ENCODE measurements at places on chromosomes 5 and 9.

- DNase-seq: no peak
Observed at GRCh38 chr5:28117691-28118090, 1079.3 kb upstream of the CDH9 start.

DNA sequence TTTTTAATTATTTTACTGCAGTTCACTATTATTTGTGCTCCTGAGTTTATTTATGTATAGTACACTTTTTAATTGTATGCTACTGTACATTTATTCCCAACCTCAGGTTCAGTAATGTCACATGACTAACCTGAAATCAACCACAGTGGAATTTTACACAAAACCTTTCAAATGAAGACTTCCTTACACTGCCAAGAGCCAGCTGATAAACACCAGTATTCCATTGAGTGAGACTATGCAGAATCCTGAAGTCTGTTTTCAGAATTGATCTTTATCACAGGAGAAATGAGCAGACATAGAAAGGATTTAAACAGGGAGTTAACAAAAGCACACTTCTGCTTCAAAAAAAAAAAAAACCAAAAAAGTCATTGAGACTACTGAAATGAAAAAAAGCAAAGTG lies 219.5 kb downstream of the PRR16 start:
- no peak for DNase-seq

GRCh38 chr5:88732181-88732633 lies 150.8 kb downstream of the MEF2C start:
- no peak for DNase-seq

GRCh38 chr9:112404508-112404932 lies 24.6 kb downstream of the HSDL2 start:
- DNase-seq: no peak

- DNase-seq: no peak
Observed at GRCh38 chr9:132739710-132740310, 69.5 kb downstream of the GTF3C4 start.

DNA sequence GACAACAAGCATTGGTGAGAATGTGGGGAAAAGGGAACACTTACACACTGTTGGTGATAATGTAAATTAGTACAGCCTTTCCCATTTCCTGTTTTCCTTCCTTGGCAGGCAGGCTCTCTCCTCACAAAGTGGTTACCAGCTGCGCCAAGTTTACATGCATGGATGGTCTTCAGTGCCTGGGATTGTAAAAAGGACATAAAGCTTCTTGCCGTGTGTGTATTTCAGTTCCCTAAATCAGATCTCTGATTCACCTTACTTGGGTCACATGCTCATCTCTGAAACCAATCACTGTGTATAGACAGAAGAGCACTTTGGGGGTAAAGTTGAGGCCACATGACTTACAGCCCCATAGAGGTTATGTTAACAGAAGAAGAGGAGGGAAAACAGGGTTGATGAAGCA lies 92.8 kb downstream of the CAVIN4 start:
- DNase-seq: no peak

DNA sequence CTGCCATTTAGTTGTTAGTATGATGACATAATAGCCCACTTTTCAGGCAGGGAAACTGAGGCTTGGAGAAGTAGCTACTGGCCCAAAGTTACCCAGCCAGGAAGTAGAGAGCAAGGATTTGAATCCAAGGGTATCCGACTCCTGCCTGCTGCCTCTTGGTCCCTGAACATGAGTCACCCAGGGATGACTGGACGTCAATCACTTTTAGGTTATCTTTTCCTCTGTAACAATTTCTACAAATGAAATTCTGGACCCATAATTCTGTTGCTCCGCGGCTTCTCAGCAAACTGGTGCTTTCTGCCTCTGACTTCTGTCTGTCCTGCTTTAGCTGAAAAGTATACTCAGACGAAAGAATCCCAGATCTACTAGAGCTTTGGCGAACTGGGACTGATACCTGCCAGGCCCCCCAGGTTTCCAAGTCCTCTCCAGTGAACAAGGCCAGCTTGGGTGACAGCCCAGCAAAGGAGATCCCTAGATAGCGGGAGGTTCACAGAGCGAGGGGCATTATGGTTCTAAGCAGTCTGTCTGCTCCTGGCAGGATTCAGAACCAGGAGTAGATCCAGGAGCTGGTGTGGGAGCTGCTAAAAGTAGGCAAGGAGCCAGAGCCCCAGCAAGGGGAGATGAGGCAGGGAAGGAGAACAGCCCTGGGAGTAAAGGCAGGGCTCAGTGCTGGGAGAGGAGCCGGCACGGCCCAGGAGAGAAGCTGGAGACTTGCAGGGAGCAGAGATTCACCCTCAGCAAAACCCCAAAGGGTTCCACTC lies 20.6 kb downstream of the OLFML2A start:
- DNase-seq: no peak

DNA sequence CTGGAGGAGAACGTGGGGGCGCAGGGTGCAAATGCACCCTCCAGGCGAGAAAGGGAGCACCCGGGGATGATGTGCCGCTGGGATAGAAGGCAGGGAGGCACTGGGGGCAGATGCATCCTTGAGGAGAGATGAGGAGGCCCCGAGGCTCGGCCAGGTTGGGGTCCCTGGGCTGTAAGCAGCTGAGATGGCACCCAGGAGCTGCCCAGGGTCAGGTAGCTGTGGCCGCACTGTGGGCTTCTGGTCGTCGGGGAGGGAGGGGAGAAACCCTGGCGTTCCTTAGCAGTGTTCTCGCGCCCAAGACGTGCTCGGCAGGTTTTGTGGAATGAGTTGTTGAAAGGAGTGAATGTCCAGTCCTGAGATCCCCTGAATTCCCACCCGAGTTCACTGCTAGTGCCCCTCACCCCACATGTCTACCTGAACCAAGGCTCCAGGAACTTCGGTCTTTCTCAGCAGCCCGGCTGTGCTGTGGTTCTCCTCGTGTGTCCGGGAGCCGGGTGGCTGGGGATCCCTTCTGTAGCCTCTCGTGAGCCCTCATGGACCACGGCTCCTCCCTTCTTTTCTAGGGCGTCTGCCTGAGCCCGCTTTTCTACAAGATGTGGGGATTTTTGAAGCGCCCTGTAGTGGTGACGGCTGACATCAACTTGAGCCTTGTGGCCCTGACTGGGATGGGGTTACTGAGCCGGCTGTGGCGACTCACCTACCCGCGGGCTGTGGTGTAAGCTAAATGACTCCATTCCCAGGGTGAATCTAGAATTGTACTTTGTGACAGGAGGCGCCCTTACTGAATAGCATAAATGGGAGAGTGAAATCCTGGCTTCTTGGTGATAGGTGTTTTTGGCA lies 1.1 kb downstream of the POMT1 start:
- DNase-seq: peak; percentile 62

DNA sequence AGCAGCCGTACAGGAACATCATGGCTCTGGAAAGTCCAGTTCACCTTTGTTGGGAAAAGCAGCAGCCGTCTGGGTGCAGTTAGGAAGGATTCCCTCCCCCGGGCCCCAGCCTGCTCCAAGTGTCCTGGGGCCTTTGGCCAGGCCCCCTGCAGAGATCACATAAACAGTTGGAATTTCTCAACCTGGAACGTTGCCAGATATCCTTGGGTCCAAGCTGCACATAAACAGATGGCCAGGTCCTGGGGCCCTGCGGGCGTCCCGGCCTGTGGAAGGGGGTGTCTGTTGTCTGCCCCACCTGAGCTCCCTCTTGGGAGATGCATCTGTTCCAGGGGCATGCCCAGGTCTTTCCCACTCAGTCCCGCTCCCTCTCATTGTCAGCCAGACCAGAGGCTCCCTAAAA lies 92.7 kb downstream of the COL5A1 start:
- DNase-seq: no peak

- DNase-seq: no peak
Observed at GRCh38 chr9:110971234-110971633, 67.0 kb downstream of the LPAR1 start.

GRCh38 chr5:133966090-133966489 lies 2.3 kb downstream of the C5orf15 start:
- no peak for DNase-seq

DNA sequence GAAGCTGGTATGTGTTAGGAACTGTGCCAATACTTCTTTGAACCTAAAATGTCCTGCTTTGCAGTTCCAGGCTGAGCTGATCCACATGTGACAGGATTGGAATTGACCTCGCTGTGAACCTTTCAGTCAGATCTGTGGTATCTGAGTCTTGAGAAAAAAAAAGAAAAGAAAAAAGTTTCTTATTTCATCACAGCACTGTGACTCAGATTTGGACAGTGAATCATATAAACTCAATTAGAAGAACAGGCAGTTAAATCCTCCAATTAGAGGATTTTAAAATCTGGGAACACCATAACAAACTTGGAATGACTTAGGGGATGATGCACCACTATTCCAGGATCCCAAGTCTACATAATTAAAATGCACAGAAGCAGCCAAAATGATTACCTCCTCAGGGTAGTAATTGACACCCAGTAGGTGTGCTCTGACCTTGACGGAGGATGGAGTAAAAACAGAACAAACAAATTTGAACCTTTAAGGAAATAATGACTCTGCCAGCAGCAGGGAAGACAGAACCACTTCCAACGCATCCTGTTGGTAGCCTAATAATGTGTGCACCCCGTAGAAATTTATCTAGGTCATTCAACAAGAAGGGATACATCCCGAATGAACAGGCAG lies 57.8 kb upstream of the RAI14 start:
- peak; percentile 93 for DNase-seq

GRCh38 chr5:160539431-160539830 lies 117.8 kb downstream of the PTTG1 start:
- DNase-seq: peak; percentile 6

GRCh38 chr5:142197098-142197497 lies 88.5 kb downstream of the NDFIP1 start:
- no peak for DNase-seq

DNA sequence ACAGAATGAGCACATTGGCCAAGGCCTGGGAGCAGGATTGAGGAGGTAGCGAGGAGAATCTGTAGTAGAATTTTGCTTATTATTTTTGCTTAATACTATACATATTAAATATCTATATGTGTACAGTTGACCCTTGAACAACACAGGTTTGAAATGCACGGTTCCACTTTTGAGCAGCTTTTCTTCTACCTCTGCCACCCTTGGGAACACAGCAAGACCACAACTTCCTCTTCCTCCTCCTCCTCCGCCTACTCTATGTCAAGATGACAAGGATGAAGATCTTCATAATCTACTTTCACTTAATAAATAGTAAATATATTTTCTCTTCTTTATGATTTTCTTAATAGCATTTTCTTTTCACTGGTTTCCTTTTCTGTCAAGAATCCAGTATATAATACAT lies 541.4 kb downstream of the KCTD16 start:
- no peak for DNase-seq

DNA sequence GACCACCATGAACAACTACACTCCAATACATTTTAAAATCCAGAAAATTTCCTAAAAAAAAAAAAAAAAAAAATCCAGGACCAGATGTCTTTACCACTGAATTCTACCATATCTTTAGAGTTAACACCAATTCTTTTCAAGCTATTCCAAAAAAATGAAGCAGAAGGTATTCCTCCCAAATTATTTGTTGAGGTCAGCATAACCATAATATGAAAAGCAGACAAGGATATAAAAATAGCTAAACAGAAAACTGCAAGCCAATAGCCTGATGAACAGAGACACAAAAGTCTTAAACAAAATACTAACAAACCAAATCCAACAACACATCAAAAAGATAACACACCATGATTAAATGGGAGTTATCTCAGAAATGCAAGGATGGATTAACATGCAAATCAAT lies 695.4 kb downstream of the PTPRD start:
- no peak for DNase-seq

DNA sequence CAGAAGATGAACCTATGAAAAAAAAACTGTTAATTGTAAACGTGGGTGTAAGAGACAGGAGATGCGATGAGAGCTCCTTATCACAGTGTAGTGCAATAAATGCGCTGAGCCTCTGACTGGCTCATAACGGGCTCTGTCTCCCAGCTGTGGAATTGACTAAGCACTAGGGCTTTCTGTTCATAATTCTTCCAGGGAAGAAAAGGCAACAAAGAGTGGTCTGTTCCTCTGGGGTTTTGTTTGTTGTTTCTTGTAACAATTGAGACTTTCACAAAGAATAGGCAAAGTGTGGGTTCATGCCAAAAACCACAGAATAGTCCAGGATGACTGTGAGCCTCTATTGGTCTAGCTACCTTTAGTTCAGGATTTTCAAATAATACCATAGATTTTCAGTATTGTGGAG lies 39.4 kb downstream of the UBE2QL1 start:
- DNase-seq: peak; percentile 44

DNA sequence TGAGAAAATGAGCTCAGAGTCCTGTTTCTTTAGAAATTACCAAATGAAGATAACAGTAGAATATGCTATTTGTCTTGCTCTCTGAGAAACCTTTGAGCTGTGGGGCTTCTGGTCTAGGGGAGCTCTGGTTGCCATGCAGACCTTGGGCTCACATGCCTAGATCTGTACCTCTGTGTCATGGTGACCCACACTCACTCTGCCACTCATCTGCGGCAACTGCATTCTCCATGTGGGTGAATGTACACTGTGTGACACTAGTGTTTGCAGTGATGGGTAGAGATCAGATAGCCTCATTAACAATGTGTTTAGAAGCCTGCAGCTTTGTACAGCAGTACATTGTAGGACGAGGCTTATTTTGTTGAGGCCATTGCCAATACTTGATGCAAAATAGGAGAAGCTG lies 521.2 kb downstream of the CHSY3 start:
- DNase-seq: no peak

DNA sequence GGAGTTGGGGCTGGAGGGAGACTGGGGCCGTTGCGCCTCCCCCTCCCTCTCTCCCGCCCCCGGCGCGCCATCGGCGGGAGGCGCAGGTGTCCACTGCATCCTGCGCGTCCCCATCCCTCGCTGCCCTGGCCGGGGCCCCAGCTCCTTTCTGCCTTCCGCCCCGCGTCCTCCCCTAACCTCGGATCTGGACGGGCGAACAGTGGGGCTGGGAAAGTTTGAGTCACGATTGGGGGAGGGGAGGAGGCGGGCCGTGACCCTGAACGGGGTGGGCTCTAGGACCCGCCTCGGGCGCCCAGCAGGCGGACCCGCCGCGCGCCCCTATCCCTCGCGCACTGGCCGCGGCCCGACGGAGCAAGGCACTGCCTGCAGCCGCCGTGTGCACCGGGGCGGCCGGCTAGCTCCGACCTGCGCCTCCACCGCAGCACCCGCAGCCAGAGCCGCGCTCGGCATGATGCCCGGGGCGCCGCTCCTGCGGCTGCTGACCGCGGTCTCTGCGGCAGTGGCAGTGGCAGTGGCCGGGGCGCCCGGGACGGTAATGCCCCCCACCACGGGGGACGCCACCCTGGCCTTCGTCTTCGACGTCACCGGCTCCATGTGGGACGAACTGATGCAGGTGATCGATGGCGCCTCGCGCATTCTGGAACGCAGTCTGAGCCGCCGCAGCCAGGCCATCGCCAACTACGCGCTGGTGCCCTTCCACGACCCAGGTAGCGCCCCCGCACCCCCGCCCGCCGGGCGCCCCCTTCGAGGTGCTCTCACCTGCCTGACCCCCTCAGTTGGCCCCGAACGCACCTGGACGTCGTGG lies at the start of gene HMCN2:
Gene HMCN2 (plus strand): TSS at position 330 of the 805 bp plus-strand sequence. CDS start 119 bp downstream, at position 449.
- no peak for DNase-seq

DNA sequence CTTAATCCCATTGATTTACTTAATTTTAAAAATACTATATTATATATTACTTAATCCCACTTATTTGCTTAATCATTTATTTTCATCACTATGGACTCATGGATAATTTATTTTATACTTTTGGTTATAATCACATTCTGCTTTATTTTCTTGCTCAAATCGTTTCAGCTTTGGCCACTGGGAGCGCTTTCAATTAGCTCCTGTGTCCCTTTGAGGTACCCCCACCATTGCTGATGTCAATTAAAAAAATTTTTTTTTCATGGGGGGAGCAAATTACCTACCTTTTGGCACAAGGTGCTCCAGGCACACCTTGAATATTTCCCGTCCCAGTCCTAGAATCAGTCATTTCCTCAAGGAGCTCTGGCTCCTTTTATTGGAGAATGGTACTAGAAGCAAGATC lies 1.4 kb upstream of the TRIO start:
- no peak for DNase-seq
